ENCODE measurements at places on chromosomes 3 and 15.

DNA sequence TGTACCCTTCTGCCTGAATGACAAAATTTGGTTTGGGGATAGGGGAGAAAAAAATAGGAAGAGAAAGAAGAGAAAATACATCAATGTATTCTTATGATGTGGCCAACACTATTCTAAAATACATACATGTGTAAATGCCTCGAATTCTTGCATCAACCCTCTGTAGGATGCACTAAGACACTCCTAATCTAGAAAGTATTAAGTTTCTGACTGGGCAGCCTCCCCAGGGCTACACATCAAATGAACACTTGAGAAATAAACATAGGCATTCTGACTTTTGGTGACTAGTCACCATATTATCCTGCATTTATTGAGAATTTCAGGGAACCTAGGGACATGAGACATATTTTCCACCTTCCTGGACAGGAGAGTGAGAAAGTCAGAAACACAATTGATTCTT, 109.2 kb downstream of the CPNE4 start:
- DNase-seq, result no peak

DNA sequence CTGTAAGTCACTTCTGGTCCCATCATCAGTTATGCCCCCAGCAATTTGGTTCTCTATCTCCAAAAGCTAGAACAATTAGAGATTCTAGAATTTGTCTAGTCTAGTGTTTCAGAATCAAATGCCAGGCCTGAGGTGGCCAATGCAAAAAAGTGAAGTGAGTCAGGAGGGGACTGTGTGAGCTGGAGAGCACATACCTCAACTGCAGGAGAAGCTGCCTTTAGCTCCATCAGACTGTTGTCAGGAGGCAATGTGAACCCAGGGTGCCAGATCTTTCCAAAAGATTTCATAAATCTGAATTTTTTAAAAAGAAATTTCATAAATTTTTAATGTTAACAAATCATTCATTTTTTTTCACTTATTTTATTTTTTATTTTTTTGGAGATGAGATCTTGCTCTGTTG, 80.7 kb upstream of the EOMES start:
- no peak for DNase-seq

DNA sequence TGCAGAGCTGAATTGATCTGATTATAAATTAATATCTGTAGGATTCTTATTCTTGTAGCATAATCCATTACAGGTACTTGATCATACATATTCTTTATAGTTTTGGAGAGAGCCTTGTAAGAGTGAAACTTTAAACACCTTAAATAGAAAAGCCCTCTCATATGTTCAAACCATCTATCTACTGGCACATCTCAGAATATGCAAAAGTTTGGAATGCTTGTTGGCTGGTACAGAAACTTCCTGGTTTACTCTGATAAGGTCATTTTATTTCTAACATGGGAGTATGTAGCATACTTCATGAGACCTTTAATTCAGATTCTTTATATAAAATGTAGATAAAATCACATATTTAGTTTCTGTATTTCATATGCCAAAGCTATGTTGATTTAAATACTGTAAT, 21.9 kb upstream of the SELENOT start:
- DNase-seq, result no peak

GRCh38 chr3:87489892-87490291, 213.5 kb upstream of the POU1F1 start:
- no peak for DNase-seq

DNA sequence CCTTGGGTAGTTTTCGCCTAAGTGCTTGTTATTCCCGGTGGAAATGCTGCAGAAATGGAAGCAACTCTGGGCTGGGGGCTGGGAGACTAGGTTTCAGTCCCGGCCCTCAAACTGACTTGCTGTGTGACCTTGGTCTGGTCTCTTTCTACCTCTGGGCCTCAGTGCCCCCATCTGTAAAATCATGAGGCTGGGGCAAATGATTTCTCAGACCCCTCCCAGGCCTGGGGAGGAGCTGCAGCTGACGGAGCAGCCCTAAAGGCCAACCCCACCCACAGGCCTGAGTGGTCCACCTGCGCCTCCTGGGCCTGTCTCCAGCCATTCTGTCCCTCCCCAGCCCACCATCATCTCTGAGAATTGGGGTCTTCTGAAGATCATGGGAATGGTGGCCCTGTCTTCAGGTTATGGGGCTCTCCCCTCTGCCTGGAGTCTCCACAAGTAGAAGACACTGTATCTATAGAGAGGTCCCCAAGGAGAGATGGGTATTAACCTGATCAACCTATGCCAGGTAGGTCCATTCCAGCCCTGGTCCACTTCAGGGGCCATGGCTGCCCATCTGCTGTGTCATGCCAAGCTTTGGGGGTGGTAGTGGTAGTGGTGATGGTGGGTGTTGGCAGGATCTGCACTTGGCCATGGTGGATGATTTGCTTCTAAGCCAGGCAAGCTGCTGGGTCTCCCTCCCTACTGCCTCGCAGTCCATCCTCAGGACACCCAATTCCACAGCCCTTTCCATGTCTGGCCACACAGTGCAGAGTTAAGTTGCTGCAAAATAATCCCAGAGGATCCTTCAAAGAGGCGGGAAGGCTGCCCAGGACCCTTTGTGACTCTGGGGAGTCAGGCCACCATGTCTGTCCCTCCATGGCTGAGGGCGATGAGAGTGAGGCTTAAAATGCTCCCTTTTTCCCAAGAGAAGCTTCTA, 46.0 kb downstream of the ITGA11 start:
- DNase-seq, result no peak

- DNase-seq, result no peak
Measured at GRCh38 chr3:68771681-68772080, 160.7 kb downstream of the TAFA4 start.

- no peak for DNase-seq
Measured at GRCh38 chr3:123949641-123950040, 11.4 kb downstream of the CCDC14 start.

DNA sequence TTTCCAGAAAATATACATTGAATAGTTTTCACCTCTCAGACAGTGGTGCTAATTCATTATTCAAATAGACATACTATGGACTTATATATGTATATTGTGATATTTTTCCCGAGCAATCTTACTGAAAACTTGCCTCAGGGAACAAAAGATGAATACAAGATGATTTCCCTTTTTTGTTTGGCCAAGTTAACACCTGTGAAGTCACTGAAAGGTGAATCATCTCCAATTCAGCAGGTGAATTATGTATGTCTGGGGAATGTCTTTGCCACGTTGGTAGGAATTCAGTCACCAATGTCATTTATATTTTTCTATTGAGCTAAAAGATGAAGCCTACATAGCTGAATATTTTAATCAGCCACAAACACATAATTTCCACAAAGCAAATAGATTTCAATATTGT, 88.2 kb downstream of the GPR156 start:
- no peak for DNase-seq

DNA sequence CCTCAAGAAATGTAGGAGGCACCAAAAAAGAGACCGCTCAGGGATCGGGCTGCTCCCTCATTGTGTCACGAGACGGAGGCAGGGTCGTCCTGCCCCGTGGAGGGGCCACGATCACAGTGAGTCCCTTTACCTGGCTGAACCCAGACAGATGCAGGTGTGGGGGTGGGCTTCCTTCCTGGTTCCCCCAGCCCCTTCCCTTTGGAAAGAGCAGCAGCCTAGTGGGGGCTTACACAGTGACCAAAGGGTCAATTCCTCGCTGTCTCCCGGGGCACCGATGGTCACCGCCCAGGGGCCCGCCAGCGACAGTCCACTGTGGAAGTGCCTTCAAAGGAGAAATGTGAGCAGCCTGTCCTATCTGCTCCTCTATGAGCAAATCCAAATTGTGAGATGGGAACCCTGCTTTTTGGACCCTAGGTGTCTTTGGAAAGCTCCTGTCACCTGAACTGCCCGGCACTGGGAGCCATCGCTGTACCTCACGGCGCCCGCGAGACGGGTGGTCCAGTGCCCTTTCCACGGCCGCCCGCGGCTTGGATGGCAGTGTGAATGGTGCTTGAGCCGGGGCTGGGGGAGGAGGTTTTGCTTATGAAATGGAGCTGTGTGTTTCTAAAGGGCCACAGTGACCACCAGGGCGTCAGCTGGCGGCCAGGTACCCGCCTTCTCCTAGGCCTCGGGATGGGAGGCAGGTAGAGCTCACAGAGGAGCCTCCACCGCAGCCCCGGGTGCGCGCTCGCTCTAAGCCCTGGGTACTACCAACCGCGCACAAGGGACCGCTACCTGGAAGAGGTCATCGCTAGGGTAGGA, 155.7 kb downstream of the KLF13 start:
- no peak for DNase-seq

GRCh38 chr3:71542521-71543370, 40.8 kb downstream of the FOXP1 start:
- no peak for DNase-seq

DNA sequence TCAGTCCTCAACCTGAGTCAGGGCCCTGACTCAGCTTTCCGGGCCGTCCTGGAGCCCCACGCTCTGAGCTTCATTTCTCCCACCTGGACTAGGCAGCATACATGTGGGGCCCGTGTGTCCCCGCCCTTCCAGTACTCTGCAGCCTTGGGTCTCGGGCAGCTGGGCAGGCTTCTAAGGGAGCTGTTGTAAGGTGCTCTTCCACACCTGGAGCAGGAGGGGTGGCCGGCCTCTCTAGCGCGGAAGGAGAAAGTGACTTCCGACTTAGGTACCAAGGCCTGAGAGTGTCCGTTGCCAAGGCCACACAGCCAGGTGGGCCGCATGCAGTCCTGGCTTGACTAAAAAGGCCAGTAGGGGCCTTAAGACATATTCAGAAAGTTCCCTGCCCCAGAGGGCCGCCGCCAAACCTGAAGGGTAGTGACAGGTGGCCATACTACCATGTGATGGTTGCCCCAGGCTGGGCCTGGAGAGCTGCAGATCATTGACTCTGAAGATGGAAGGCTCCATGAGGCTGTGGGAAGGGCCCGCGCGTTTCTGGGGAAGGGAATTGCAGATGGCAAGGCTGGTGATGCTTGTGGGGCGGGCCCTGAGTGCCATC, 9.4 kb upstream of the SEMA3B start:
- no peak for DNase-seq

GRCh38 chr3:17091910-17092582, 207.3 kb downstream of the PLCL2 start:
- DNase-seq, result no peak

DNA sequence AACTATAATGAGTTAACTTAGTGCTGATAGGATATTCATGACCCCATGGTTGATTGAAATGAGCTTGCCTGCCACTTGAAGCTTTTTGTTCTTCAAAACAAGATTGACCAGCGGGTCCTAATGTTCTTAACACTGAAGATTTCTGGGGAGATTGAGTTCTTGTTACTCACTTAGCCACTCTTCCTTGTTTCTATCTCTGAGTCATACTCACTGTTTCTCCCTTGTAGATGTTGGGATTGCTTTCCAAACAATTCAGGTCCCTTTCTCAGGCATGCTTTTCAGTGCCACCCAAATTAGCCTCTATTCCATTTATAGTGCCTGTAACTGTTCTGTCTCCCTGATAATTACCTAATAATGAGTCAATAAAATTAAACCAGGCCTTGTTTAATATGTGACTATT, 517.0 kb downstream of the SQOR start:
- no peak for DNase-seq

Data from activated CD8-positive, alpha-beta memory T cell treated with anti-CD3 and anti-CD28 coated beads for 1 hour (primary cell).